Nephron progenitor cell (in vitro differentiated cells): ENCODE measurements at places on chromosomes 3 and 15.

DNA sequence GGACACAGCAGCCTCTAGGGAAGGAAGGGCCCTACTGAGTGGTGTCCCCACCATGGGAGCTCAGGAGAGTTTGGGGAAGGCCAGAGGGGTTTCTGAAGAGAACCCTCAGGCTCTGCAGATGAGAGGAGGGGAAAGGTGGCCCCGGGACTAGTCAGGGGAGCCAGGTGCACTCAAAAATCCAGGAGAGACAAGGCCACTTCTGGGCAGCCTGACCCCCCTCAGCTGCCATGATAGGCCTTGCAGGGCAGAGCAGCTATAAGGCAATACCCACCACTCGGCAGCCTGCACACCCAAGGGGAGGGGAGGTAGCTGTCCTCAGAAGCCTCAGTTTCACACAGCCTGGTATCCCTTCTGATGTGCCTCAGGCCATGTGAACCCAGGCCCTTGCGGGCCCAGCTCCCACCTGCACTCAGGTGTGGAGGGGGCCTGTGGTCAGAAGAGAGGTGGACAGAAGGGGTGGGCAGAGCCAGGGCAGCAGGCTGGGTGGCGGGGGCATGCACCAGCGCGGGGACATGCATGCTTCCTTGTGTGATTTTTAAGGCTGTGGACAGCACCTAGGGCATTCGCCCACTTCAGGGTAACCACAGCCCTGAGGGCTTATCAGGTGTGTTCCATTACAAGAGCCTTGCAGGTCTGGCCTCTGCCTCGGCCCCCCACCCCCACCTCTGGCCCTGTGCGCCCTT is 34.6 kb downstream of the SRPRB start:
- H3K27me3 ChIP-seq = peaks cover 3% of the 10 kb centered on the region
- H3K4me1 ChIP-seq = no peaks in the 10 kb centered on the region
- no peak overlapping the region for H3K27ac ChIP-seq

DNA sequence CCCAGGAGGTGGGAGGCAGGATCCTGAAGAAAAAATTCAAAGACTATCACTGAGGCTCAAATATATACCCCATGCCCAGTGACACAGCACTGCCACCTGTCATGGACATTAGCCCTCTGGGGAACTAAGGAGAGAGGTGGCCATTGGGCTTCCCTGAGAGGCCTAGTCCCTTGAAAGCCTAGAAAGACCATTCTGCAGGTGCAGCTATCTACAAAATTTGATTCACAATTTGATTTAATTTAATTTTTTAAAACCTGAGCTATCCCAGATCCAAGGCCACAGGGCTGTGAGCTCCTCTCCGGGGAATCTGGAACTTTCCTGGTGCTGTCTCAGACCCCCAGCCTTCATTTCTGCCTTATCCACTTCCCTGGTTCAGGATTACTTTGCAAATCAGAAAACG is 16.9 kb upstream of the KLHL24 start:
- peaks cover 42% of the 10 kb centered on the region for H3K27me3 ChIP-seq
- no peak overlapping the region for H3K27ac ChIP-seq
- H3K36me3 ChIP-seq = no peaks in the 10 kb centered on the region
- H3K4me3 ChIP-seq = no peak overlapping the region
- DNase-seq = no peak
- H3K4me1 ChIP-seq = no peaks in the 10 kb centered on the region

GRCh38 chr3:26915208-26915607 is 292.6 kb downstream of the LRRC3B start:
- H3K27me3 ChIP-seq = peaks cover 3% of the 10 kb centered on the region
- peaks cover 4% of the 10 kb centered on the region for H3K4me1 ChIP-seq
- H3K36me3 ChIP-seq = no peaks in the 10 kb centered on the region
- no peak overlapping the region for H3K4me3 ChIP-seq
- DNase-seq = no peak

- peak overlapping the region; percentile 98 for H3K4me3 ChIP-seq
- no peaks in the 10 kb centered on the region for H3K36me3 ChIP-seq
- H3K27ac ChIP-seq = peak overlapping the region; percentile 83
- H3K4me1 ChIP-seq = peaks cover 73% of the 10 kb centered on the region
- H3K27me3 ChIP-seq = peaks cover 6% of the 10 kb centered on the region
Observed at GRCh38 chr15:90000186-90001001, 730 bp upstream of the ZNF710 start.

DNA sequence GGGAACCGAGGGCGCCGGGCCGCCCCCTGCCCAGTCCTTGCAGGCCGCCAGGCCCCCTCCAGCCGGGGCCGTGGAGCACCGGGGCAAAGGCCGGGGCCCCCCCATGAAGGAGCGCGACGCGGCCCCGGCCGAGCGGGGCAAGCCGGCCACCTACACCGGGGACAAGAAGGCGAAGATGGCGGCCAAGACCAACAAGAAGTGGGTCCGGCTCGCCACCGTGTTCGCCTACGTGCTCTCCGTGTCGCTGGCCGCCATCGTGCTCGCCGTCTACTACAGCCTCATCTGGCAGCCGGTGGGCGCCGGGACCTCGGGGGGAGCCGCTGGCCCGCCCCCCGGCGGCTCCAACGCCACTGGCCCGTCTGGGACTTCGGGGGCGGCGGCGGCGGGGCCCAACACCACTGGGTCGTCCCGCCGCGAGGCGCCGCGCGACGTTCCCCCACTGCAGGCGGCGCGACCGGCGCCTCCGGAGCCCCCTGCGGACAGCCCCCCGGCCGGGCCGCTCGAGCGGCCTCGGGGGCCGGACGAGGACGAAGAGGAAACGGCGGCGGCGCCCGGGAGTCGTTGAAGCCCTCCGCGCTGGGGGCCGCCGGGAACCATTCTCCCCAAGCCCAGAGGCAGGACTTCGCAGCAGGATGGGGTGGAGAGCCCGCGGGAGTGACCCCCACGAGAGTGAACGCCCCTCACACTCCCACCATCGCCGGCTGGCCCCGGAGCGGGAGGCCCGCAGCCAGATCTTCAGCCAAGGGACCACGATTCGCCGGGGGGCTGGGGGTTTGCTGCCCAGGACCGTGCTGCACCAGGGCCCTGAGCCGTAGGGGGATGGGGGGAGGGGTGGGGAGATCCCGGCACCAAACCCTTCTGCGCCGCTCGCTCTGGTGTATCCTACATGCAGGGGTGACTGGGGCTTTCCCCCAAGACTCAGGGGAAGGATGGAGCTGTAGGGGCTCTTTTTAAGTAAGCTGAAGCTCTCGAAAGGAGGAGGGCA is 753 bp downstream of the INAFM2 start:
- H3K4me3 ChIP-seq = peak overlapping the region; percentile 81
- H3K4me1 ChIP-seq = peaks cover 57% of the 10 kb centered on the region
- H3K36me3 ChIP-seq = peaks cover 18% of the 10 kb centered on the region
- H3K27ac ChIP-seq = no peak overlapping the region
- peak; percentile 54 for DNase-seq

- H3K36me3 ChIP-seq = peaks cover 16% of the 10 kb centered on the region
- H3K4me1 ChIP-seq = no peaks in the 10 kb centered on the region
- no peak overlapping the region for H3K27ac ChIP-seq
- no peak overlapping the region for H3K4me3 ChIP-seq
- H3K27me3 ChIP-seq = peaks cover 4% of the 10 kb centered on the region
- peak; percentile 23 for DNase-seq
Observed at GRCh38 chr3:18295171-18295920, 129.8 kb downstream of the SATB1 start.

GRCh38 chr3:144989807-144990206 is 1018.2 kb downstream of the DIPK2A start:
- H3K36me3 ChIP-seq = no peaks in the 10 kb centered on the region
- DNase-seq = no peak
- no peak overlapping the region for H3K27ac ChIP-seq
- H3K4me1 ChIP-seq = peaks cover 7% of the 10 kb centered on the region
- no peak overlapping the region for H3K4me3 ChIP-seq

- no peak for DNase-seq
- no peak overlapping the region for H3K27ac ChIP-seq
- no peaks in the 10 kb centered on the region for H3K4me1 ChIP-seq
- H3K4me3 ChIP-seq = no peak overlapping the region
Observed at GRCh38 chr3:67916353-67916752, 261.9 kb upstream of the SUCLG2 start.

DNA sequence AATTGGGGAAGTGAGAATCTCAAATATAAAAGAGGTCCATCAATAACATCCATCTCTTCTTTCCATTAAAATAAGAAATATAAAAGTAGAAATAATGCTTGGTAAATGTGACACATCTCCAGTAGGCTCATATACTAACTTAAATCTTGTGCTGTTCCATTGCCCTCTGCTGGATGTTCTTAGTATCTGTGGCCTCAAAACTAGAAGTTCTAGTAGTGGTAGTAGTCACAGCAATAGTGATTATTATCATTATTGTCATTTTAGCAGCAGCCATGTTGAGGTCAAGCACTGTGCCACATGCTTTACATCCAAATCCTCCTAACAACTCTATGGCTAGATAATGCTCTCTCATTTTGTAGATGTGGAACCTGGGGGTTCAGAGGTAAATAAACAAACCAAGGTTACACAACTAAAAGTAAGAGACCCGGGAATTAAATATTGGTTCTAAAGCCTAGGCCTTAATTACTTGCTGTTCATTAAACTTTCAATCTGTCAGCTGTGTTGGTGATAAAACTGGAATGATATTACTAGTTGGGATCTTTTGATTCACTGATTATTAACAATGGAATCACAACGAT is 20.2 kb upstream of the BTLA start:
- H3K36me3 ChIP-seq = peaks cover 5% of the 10 kb centered on the region
- H3K4me1 ChIP-seq = peaks cover 8% of the 10 kb centered on the region
- no peak overlapping the region for H3K27ac ChIP-seq
- peak; percentile 4 for DNase-seq
- H3K27me3 ChIP-seq = peaks cover 3% of the 10 kb centered on the region

DNA sequence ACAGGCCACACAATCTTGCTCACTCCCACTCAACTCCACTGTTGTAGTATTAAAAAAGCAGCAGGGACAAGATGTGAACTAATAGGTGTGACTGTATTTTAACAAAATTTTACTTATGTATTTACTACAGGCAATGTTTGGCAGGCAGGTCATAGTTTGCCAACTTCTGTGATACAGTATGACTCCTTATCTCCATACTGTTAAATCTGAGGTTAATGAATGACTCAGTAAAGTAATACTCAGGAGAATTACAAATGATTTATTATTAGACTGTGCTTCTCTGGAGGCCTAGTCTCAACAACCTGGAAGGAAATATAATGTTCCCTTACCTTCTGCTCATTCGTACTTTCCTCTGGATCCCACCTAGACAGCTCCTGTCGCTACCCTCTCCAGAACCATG is 258.6 kb upstream of the KCNMB2 start:
- no peak overlapping the region for H3K4me3 ChIP-seq
- no peaks in the 10 kb centered on the region for H3K27me3 ChIP-seq
- H3K4me1 ChIP-seq = no peaks in the 10 kb centered on the region
- DNase-seq = no peak
- no peak overlapping the region for H3K27ac ChIP-seq

DNA sequence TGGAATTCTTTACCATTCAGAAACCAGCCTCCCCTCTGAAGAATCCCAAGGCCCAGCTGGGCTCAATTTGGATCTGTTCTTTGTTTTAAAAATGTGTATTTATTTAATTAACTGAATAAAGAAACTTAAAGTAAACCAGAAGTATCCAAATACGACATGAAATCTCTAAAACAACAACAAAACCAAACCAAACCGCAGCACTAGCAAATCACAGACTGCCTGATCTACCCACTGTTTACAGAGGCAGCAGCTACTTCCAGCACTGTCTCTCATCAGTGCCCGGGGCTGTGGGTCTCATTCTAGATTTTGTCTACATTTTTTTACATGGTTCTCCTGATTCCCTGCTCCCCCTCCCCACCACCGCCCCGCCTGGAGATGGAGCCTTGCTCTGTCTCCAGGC is 2.3 kb downstream of the FLNB start:
- no peaks in the 10 kb centered on the region for H3K36me3 ChIP-seq
- H3K27me3 ChIP-seq = peaks cover 5% of the 10 kb centered on the region
- peaks cover 61% of the 10 kb centered on the region for H3K4me1 ChIP-seq
- peak overlapping the region; percentile 86 for H3K4me3 ChIP-seq
- no peak for DNase-seq

DNA sequence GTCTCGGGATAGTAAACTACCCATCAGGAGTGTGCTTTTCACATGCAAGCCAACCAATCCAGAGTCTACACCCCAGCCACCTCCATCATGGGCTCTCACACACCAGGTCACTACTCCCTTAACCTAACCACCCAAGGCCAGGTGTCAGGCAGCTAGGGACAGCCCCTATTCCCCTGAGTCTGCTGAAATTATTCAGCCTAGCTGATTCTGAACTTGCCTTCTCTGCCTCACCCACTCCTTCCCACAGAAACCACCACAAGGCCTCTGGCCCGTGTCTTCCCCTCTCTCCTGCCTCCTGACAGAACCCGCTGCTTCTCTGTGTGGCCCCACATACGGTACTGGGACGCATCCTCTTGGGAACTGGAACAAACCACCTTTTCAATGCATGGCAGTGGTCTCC is 82.1 kb downstream of the PCSK6 start:
- DNase-seq = no peak
- H3K27me3 ChIP-seq = peaks cover 8% of the 10 kb centered on the region
- H3K27ac ChIP-seq = peak overlapping the region; percentile 83
- peaks cover 25% of the 10 kb centered on the region for H3K4me1 ChIP-seq
- H3K36me3 ChIP-seq = no peaks in the 10 kb centered on the region
- H3K4me3 ChIP-seq = no peak overlapping the region

- H3K36me3 ChIP-seq = no peaks in the 10 kb centered on the region
- H3K4me3 ChIP-seq = no peak overlapping the region
- peaks cover 8% of the 10 kb centered on the region for H3K27me3 ChIP-seq
- H3K4me1 ChIP-seq = no peaks in the 10 kb centered on the region
- no peak for DNase-seq
Observed at GRCh38 chr3:13148126-13148525, 74.9 kb upstream of the IQSEC1 start.

DNA sequence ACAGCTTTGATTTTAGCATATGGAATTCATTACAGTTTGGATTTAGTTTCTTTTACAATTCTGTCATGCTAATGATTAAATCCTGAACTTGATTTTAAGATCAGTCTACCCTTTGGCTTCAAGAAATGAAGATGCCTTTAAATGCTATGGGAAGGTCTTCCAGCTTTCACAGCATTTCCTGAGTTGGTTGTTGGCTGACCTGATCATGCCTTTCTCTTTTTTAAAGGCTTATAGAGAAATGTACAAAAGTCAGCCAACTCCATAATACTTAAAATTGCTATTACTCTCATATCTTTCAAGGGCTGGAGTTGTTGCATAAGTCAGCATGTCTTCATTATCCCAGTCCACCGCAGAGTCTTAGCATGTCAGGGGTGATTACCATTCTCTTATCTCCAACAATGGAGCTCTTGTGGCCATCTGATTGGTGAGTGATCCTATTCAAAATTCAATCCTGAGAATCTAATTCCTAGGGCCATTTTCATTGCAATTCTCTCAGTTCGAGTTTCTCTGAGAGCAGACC is 123.8 kb downstream of the GMNC start:
- H3K27ac ChIP-seq = no peak overlapping the region
- no peak for DNase-seq
- peaks cover 10% of the 10 kb centered on the region for H3K4me1 ChIP-seq
- H3K36me3 ChIP-seq = no peaks in the 10 kb centered on the region

DNA sequence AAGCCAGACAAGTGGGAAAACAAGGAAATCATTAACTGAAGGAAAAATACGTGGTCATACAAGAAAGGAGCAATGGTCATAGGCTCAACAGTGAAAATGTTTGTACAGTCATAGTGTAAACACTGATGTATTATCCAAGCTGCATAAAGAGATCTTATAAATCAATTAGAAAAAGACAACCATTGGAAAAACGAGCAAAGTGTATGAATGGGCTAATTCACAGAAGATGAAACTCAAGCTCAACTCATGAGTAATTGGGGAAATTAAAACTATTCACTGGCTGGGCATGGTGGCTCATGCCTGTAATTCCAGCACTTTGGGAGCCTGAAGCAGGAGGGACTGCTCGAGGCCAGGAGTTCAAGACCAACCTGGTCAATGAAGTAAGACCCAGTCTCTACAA is 6.4 kb upstream of the IGF2BP2 start:
- peaks cover 51% of the 10 kb centered on the region for H3K36me3 ChIP-seq
- H3K27me3 ChIP-seq = peaks cover 4% of the 10 kb centered on the region
- DNase-seq = no peak
- H3K4me1 ChIP-seq = peaks cover 19% of the 10 kb centered on the region
- no peak overlapping the region for H3K27ac ChIP-seq
